Fibroblast of lung (primary cell): ENCODE measurements at places on chromosomes 2 and 18.

DNA sequence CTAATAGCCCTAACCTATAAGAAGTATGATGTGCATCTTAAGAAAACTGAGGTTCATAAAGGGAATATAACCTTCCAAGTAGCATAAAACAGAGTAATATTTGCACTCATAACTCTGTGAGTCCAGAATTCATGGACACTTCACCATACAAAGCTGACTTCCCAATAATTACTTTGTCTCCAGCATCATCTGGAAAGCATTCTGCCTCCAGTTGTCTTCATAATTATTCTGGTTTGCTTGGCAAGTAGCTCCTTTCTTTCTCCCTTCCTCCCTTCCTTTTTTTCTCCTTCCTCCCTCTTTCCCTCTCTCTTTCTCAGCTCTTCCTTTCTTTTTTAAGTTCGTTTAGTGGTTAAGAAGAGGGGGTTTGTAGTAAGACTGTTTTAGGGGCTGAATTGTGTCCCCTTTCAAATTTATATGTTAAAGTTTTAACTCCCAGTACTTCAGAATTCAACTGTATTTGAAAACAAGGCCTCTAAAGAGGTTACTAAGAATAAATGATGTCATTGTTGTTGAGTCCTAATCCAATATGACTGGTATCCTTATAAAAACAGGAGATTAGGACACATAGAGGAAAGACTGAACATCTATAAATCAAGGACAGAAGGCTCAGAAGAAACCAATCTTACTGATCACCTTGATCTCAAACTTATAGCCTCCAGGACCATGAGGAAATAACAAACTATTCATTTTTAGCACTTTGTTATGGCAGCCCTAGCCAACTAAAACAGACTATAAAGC, 28.9 kb downstream of the TFPI start:
- DNase-seq: no peak

DNA sequence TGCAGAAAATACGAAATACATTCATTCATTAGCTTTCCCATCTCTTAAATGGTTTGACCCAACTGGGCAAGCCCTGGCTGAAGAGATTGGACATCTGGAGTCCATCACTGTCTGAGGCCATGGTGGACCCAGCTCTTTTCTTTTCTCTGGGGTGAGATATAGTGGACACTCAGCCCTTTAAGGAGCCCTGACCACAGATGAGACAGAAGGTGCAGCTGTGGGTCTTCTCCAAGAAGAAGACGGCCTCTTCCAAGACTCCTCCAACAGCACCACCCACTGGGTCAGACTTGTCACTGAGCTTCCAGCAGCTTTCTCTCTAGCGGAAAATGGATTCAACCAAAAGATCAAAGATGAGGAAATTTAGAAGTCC, 27.2 kb downstream of the TWIST2 start:
- no peak for DNase-seq

DNA sequence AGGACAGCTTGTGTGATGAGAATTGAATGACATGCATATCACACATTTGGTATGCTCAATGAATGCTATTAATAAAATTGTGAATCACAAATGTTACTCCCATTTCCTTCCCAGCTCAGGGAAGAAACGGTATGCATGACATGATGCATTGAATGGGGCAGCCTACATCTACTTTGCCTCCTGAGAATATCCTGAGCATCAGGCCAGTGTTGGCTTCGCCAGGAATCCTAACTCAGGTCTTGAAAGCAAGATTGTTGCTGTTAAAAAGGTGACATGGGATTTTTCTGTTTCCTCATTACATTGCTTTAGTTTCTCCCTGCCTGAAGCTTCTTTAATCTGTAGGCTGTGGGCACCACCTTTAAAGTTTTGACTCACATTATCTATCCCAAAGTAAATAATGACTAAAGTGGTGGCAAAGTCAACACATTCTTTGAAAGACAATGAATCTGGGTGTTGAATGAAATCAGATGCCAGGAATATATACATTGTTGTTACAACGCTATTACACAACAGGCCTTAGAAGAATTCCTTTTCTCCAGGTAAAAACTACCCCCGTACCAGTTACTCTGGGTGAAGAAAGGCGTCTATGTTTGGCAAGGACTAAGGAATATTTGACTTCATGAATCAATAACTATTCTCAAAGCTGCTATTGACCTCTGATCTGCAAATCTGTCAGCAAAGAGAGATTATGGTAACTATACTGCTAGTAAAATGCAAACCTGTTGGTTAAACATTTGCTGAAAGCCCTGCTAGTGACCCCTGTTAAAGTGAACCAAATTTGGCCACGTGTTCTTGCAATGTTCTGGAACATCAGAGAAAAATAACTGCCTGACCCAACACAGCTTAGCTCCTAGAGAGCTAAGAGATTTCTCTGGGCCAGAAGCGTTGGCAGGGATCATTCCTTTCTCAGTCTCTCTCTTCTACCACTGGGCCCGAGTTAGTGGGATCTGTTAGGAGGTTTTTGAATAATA, 30.5 kb upstream of the NEDD4L start:
- DNase-seq: peak; percentile 16

DNA sequence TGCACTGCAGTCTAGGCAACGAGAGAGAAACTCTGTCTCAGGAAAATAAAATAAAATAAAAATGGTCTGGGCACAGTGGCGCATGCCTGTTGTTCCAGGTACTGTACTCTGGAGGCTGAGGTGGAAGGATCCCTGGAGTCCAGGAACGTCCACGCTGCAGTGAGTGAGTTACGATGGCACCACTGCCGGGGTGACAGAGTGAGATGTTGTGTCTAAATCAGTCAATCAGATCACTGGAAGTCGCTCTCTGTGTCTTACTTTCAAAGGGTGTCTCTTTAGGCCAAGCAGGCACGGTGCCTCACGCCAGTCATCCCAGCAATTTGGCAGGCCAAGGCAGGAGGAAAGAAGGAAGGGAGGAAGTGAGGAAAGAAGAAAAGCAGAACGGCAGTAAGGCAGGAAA, 112.2 kb upstream of the ANKRD30BL start:
- DNase-seq: no peak

DNA sequence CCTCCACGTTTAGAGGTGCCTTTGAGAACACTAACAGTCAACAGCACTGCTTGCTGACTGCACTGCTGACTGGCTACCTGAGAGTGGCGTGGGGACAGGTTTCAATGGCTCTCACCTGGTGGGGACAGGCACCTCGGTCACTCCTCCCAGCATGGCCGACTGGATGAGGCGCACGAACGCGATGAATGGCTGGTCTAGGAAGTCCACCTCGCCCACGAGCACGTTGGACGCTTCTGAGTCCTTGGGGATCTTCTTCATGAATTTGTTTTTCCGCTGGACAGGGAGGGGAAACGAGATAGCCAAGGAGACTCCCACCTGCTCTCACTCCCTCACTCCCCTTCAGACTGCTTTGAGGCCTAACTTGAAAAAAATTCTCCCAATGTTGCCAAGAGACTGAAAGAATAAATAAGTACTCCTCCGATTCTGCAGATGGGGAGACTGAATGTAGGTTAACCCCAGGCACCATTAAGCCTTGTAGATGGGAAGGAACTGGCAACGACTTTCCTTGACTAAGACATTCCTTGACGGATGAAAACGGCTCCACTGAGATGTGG, 57.3 kb downstream of the MTHFD2 start:
- DNase-seq: no peak

GRCh38 chr2:63465633-63466032, 122.6 kb downstream of the WDPCP start:
- DNase-seq: peak; percentile 33

DNA sequence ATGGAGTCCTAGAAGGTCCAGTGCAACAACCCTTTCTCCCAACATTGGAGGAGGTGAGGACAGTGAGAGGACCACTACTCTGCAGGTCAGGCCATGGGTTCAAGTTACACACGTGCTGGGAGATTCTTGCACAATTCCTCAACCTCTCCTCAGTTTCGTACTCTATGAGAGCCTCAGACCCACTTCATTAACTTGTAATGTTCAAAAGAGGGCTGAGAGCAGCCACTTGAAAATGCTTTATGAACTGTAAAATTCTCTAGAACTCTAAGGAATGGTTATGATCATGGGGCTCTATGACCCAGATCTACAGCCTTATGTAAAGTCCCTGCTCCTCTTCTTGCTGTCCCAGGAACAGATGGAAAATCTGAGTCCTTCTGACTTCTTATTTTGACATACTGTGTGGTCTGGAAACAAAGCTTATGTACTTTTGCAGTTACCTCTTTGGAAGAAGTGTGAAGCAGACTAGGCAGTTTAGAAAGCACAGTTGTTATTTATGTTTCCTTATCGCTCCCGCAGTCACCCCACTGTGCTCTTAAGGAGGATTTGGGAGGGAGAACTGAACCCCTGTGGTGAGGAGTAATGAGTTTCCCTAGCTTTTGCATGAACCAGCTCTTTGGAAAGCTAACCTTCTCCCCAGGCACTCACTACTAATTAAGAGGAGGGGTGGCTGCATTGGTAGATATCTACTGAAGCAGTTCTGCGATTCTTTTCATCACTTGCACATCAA, 296.6 kb downstream of the LRRTM1 start:
- DNase-seq: no peak

DNA sequence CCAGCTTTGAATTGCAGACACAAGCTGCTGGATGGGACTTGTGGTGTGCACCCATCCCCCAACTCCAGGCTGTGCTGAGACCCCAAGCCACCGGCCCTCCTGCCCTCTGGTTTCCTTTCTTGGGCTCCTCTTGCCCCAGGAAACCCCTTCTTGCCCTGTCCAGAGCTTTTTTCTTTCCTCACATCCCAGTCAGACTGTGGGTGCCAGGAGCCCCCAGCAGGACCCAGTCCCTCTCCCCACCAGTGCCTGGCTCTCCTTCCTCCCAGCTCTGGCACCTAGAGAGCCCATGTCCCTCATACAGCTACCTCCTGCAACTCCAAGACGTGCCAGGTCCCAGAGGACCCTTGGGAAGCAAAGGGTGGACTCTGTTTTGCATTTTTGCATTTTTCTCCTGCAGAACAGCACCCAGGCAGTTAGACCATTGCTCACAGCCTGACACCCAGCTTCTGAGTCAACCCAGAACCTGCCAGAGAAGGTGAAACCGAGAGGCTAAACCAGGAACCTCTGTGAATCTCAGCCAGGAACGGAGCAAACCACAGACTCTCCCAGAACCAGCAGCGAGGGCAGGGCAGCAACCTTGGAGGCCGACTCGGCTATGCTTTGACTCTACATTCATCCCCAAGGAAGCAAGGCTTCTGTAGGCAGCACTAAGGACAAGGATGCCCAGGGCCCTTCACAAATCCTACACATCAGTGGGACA, 221.1 kb downstream of the ANAPC1 start:
- DNase-seq: peak; percentile 83

GRCh38 chr2:219428469-219428868, 6.2 kb upstream of the SPEG start:
- DNase-seq: no peak

DNA sequence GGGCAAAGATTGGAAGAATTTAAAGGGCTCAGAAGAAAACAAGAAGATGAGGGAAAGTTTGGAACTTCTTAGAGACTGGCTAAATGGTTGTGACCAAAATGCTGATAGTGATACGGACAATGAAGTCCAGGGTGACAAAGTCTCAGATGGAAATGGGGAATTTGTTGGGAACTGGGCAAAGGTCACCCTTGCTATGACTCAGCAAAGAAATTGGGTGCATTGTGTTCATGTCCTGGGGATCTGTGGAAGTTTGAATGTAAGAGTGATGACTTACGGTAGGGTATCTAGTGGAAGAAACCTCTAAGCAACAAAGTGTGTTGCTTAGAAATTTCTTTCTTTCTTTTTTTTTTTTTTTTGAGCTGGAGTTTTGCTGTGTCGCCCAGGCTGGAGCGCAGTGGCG, 6.0 kb upstream of the IL1A start:
- DNase-seq: no peak
